ENCODE measurements at places on chromosomes 2 and 18.

- no peak for DNase-seq
Measured at GRCh38 chr2:199727801-199728200, 123.2 kb downstream of the FTCDNL1 start.

GRCh38 chr2:219592736-219593135 lies 4.9 kb upstream of the STK11IP start:
- no peak for DNase-seq

DNA sequence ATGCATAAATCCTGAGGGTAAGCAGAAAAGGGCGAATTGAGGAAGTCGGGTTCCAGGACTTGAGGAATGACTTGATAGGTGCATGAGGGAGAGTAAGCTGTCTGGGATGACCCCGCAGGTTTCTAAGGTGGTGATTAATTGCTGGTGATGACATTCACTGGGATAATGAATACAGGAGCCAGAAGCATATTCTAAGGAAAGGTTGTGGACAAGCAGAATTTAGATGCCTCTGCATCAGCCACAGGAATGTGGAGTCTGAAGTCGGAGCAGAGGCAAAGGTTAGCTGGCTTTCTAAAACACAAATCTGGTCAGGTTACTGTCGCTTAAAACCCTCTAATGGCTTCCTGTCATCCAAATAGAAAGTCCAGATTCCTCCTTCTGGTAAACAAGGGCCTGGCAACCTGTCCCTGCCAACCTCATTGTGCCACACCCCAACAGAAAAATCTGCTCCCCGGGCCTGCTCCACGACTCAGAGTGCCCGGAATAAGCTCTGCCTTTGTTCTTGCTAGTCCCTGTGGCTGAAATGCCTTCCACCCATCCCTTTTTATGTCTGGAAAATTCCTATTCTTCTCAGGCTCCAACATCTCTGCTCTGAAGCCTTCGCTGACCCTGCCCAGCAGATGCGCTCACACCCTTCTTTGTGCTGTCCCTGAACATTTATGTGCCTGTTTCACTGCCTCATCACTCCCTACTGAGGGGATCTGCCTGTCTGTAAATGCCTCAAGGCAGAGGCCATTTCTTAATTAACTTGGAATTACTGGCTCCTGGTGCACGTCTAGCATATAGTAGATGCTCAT lies 11.3 kb upstream of the TMEM214 start:
- no peak for DNase-seq

DNA sequence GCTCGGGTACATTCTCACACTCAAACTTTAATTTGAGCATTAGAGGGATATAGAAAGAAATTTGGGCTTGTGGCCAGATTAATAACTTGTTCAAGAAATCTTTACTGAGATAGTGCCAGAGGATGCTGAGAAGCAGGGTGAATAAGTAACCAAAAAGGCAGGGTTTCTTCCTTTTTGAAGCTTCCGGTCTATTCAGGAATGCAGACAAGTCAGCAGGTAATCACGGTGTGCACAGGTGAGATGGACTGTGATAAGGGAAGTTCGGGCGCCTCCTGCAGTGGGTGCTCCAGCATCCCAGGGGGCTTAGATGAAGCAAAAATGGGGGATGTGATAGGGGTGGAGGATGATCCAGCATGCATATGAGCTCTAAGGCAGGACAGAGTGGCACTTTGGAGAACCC lies 44.9 kb upstream of the CYP1B1 start:
- no peak for DNase-seq

DNA sequence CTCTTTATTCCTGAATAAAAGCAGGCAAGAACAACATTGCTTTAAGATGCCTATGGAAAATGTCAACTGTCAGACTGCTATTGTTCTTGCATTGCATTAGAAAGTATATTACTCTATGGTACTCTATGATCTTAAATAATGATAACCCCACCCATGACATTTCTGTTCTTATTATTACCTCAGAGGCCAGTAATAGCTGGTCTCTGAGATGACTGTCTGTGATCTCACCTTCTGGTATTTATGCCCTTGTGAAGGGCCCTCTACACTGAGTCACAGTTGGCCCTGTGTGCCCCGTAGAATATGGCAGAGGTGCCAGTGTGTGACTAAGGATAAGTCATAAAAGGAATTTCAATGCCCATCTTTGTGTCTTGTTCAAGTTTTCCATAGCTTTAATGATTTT lies 61.0 kb downstream of the SPP2 start:
- no peak for DNase-seq

DNA sequence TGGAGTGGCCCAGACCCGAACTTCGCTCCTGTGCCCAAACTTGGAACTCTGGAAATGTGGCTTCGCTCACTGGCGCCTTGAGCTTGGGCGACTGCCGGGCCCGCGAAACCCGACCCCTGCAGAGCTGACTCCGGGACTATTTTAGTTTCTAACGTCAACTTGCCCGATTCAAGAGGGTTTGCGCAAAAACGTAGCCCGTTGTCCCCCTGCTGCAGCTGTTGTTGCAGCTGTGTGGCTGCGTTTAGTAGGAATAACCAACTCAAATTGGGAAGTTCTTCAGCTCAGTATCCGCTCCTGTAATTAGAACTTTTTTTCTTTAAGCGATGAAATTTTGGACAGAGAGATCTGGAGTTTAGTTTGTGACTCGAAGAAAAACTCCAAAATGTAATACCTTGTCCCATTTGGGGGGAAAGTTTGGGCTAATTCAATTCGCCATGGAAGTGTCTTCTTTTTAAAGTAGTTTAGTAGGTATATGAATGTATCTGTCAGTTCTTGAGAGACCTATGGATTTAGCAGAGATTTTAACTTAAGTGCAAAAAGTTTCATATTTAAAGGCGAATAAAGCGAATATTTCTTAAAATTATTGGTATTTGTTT lies 559 bp downstream of the MYL12A start:
- no peak for DNase-seq

DNA sequence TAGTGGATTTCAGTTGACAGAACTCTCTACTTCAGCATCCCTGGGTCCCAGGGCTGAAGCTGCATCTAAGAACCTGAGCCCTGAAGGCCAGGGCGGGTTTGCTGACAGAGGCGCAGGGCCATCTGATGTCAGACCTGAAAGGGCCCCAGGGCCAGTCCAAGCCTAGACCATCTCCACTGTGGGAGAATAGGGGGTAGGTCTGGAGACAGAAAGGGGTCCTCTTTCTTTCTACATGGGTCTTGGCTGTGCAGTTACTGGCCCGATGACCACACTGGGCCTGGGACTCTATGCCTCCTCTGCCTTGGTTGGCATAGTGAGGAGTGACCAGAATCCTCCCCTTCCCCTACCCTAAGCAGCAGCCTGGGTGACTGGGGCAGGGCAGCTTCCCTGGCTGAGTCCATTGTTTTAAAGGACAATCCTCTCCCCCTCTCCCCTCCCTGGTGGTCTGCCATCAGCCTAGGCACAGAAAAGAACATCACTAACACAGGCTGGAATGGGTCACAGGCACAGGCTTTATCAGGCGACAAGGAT lies 34.5 kb downstream of the HS1BP3 start:
- no peak for DNase-seq

- DNase-seq, result no peak
Measured at GRCh38 chr2:195907474-195907873, 161.2 kb downstream of the DNAH7 start.

DNA sequence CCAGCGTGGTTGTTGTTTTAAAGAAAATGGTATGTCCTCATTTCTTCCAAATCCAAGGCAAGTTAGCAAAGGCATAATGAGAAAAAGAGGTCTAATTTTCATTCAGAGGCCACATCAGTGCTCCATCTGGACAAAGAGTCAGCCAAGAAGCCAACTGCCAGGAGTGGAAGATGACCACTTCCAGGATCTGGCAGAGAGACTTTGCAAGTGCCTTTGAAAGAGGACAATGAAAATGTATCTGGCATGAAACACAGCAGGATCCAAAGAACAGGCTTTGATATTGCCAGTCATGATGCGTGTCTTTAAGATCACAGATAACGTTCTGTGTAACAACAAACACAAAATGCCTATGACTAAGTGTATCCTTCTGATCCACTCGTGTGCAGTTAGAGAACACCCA lies 82.8 kb downstream of the AFF3 start:
- no peak for DNase-seq

- no peak for DNase-seq
Measured at GRCh38 chr18:63907664-63908063, at the start of gene SERPINB10. Gene SERPINB10 (plus strand): TSS chr18:63907958. CDS start chr18:63915511, 7,553 bp downstream.

DNA sequence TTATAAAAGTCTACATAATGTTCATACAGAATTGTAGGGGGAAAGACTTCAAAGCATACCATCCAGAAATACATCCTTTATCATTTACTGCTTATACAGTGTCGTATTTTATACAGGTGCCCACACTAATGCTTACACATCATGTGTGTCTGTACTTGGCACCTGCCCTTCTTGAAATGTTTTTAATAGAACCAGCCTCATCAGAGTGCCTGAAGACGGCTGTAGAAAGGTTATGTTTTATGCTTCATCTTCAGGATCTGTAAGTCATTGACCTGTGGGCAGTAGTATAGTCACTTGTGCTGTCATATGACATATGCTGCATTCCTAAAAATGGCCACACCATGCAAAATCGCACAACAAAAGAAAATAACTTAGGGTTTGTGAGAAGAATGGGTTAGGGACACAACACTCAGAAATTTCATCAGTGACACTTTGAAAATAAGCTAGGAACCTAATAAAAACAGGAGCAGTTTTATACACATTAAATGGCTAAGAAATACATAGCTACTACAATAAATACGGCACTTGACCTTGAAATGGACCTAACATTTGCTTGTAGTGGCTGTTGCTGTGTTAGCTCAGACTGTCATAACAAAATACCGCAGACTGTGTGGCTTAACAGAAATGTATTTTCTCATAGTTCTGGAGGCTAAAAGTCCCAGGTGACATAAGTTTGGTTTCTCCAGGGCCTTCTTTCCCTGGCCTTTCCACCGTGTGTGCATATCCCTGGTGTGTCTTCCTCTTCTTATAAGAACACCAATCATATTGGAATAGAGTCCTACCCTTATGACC lies 112.6 kb downstream of the CERS6 start:
- DNase-seq, result no peak

- no peak for DNase-seq
Measured at GRCh38 chr2:32358111-32358482, 1.3 kb downstream of the BIRC6 start.

- no peak for DNase-seq
Measured at GRCh38 chr18:48754993-48755473, 195.7 kb downstream of the SMAD7 start.

DNA sequence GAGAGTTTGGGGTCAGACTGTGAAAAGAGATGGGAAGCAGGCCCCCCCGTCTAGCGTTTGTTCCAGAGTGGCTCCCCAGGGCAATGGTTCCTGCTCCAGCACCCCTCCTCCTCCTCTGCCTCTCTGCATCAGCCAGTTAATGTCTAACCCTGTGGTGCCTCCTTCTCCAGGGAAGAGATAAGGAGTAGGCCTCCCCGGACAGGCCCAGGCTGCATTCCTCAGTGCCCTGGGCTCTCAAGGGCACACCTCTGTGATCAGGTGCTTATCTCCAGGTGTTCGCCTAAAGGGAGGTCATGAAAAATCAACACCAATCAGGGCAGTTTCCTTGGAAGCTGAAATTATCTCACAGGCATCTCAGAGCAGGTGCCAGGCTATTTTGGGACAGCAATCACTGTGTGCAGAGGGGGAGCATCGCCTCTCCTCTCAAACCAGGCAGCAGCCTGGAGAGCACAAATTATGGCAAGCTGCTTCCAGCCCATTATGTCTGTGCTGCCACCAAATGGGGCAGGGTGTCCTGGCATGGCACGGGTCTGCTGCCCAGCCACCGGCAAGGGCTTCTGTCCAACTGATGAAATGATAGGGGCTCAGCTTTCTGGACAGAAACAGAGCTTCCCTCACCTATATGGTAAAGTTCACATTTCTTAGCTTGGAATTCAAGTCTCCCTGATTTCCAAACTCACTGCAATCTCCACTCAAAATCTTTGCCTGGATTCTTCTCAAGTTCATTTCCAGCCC lies 255.8 kb upstream of the SLC14A2 start:
- no peak for DNase-seq

- no peak for DNase-seq
Measured at GRCh38 chr2:117693651-117694050, 120.8 kb upstream of the DDX18 start.

GRCh38 chr2:197234671-197235191 lies 75.8 kb downstream of the ANKRD44 start:
- no peak for DNase-seq

DNA sequence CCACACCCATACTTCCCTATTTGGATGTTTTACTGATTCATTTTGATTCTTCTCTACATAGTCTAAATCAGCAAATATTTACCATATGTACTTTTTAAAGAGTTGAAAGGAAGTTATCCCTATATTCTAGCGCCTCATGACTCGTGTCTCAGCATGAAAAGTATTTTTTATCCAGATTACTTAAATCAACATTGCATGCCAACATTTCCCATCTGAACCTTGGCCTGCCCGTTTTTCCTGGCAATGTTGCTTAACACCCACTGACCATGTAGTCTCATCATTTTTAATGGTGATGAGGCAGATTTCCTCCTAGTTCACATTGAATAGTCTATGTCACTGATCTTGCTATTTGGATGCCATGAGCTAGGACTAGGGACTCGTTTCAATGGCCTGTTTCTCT lies 13.2 kb upstream of the SCYGR5 start:
- no peak for DNase-seq

GRCh38 chr2:54149638-54150441 lies 34.4 kb downstream of the ACYP2 start:
- DNase-seq, result peak; percentile 33

- peak; percentile 4 for DNase-seq
Measured at GRCh38 chr18:26574958-26575864, 26.9 kb upstream of the KCTD1 start.

GRCh38 chr2:233252227-233252626 lies 754 bp downstream of the ATG16L1 start:
- DNase-seq, result no peak

GRCh38 chr2:119469661-119470297 lies 38.1 kb downstream of the TMEM37 start:
- no peak for DNase-seq

GRCh38 chr18:48065601-48065995 lies 135.1 kb upstream of the SMAD2 start:
- DNase-seq, result no peak

DNA sequence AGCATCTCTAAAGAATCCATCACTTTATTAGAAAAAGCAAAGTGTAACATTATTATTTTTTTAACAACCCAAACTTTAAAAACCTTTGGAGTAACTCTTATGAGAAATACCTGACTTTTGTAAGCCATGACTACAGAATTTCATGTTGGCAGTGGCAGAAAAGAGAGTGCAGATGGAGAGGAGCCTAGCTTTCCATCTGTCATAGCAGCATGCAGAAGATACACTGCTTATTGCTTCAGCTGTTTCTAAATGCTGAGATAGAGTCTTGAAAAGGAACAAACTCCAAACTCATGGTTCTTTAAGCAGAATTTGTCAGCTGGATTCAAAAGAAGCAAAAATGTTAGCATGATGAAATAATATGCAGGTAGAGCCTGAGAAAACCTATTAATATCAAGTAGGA lies 1130.3 kb downstream of the DPP10 start:
- DNase-seq, result no peak
